Neural crest cell (in vitro differentiated cells): ENCODE measurements at places on chromosomes 1 and 21.

GRCh38 chr1:191671236-191671635 is 487.0 kb upstream of the RGS18 start:
- no peak for DNase-seq

DNA sequence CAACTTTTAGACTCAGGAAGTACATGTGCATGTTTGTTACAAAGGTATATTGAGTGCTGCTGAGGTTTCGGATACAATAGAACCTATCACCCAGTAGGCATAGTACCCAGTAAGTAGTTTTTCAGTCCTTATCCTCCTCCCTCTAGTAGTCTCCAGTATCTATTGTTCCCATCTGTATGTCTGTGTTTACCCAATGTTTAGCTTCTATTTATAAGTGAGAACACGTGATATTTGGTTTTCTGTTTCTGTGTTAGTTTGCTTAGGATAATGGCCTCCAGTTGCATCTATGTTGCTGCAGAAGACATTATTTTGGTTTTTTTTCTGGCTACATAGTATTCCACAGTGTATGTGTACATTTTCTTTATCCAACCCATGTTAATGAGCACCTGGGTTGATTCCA is 47.2 kb upstream of the TSNAX start:
- no peak for DNase-seq

GRCh38 chr1:221989741-221990140 is 247.9 kb upstream of the DUSP10 start:
- no peak for DNase-seq

GRCh38 chr1:55045430-55045829 is 6.1 kb downstream of the PCSK9 start:
- no peak for DNase-seq

DNA sequence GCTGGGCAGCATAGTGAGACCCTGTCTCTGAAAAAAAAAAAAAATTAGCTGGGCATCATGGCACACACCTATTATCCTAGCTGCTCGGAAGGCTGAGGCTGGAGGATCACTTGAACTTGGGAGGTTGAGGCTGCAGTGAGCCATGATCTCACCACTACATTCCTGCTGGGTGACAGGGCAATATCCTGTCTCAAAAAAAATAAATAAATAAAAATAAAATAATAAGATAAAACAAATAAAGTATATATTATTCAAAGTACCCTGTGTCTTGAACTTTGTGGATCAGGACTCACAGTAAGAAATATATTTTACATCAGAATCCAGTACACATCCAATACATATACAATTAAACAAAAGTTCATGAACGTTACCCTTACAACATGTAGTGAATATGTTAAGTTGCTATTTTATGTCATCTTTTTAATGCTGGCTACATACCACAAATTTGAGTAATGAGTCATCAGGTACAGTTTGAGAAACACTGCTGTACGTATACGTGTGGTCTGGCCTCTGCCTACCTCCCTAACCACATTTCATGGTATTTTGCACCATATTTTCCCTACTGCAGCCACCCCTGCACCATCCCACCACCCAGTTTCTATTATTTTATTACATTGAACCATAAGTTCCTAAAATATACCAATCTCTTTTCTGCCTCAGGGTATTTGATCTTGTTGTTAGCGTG is 4.4 kb downstream of the NME7 start:
- no peak for DNase-seq

- no peak for DNase-seq
Observed at GRCh38 chr1:30258876-30259275, 464.5 kb downstream of the MATN1 start.

DNA sequence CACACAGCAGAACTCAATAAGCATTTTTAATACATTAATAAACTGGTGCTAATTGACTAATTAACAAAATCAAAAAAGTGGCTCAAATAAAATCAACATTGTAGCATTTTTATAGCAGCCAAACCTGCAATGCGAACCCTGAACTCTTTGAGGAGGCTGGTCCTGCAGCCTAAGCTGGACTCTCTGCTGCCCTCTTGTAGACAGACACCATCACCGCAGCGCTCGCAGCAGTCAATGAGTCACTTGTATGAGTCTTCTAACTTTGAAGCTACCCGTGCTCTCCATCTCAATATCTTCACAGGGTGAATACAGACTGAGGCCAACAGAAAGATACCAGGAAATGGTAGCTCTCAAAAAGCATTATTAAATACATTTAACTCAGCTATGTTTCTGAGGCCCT is 9.7 kb upstream of the KRTAP7-1 start:
- peak; percentile 36 for DNase-seq

DNA sequence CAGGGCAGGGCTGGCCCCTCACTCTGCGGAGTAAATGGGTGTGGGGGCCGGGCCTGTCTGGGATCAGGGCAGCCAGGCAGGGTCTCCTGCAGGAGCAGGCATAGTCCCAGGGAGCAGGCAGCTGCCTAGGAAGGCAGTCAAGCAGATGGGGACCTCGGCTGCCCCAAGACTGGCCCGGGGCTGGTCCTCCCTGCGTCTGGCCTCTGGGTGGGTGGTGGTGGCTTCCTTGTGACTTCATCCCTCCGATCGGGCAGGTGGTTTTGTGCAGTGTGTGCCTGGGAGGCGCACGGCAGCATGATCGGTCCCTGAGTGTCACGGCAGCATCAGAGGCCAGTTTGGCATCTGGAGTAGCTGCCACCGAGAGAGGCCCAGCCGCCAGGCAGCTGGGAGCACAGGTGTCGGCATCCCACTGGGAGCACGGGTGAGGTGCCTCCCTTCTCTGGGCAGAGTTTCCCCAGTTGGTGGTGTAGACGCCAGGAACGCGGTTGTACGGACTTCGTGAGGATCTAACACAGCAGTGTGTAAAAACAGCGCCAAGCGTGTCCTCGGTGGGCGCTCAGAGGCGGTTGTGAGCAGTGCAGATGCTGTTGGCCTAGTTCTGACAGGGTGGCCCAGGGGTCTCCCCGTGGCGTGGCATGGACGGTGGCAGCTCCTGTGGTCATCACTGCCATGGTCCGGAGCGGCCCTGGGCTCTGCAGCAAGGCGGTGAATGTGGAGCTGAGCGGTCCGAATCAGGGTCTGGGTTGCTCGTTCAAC is 45.9 kb downstream of the PRKCZ start:
- DNase-seq = no peak

DNA sequence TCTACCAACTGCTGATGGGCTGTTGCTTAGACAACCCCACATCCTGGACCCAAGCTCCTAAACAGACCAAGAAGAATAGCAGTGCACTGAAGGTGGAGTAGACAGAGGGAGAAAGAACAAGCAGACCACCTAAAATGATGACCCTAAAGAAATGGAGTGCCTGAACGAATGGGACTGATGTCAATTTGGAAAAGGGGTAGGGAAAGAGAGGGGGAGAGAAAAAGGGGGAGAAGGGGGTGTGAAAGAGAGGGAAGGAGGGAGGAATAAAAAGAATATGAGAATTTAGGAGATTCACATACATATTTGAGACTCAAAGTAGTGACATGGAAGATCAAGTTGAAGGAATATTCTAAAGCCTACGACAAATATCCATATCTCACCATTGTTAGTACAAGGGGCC is 144.4 kb upstream of the DUSP10 start:
- DNase-seq = no peak

DNA sequence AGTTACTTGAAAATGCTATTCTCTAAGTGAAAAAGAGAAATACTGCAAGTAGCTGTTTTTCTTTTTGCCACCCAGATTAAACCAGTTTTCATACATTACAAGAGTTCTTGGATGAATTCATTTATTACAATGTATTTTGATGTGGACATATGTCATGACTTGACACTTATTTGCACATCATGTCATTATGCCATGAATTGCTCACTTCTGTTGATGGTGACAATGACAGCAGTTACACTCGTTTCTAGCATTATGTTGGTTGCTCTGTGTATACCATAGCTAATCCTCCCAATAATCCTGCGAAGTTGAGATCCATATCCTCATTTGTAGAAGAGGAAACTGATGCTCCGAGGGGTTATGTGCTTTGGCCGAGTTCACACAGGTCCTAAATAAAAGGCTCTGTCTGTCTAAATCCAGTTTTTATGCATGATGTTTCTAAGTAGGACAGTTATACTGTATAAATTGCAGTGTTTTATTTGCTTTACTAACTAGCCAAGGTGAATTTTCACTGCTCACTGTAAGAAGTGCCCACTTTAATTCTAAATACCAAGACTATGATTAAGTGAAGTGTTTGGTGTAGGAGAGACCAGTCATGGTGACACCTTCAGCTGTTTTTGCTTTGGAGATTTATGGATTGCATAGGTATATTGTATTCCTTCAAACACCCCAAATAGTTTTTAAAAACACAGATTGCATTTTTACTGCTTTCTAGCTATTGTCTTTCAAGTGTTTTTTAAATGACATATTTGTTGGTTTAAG is 56.7 kb downstream of the PRDM2 start:
- DNase-seq = no peak

DNA sequence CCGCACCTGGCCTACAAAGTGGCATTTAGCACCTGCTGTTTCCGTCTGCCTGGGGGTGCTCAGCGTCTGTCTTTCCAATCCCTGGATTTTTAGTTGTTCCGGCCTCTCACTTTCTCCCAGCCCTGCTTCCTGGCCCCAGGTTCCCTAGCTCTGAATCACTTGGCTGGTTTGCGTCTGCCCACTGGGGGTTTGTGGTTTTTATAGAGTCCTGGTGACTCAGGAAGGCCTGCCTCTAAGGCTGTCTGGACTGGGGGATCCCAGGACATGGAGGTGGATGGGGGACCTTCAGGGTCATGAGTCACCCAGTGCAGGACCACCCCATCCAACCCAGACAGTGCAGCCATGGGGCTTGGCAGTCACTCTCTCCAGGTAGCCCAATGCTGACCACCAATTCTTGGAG is 53.5 kb downstream of the MRPL37 start:
- no peak for DNase-seq

DNA sequence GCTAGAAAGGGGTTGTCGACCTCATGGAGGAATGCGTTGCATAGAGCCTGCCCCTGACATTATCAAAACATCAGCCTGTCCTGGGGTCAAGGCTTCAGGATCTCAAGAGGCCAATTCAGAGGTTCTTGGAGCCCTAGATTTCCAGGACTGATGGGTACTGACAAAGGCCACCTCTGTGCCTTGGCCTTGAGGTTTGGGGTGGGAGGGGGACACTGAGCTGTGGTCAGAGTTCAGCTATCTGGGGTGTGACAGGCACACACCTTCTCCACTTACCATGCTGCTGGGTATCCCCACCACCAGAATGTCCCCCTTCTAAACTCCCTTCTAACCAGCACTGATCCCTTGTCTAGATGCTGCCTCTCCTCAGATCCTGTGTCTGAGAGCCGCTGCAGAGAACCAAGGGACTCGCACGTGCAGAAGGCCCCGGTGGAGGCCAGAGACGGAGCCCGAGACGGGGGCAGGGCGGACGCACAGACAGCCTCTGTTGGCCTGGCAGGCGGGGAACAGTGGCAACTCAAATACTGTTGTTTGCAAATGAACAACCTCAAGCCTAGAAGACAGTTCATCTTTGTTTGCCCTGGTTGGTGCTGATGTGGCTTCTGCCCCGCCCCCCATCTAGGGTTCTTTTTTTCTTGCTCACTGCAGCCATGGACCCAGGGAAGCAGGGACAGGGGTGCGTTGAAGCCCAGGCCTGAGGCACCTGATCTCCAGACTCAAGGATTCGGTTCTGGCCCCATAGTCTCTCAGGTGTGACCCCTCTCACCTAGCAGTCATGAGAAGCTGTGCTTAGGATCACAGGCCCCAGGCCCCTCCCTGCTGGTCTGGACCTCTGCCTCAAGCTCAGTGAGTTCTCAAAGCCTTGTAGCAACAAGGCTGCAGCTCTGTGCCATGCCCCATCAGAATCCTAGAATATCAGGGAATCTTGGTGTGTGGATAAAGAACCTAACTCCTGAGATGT is 28.1 kb upstream of the CSF1 start:
- DNase-seq = peak; percentile 22

DNA sequence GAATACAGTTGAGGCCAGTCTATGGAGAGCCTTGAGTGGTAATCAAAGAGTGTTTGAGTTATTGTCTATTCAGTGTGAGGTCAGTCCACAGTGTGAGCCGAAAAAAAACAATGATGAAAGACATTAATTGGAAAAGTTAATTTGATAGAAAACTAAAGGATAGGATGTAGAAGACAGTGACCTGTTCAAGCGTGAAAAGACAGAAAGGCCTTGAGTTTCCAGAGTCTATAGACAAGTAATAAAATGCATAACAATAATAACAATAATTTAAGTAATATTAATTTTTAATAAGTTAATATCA is 90.4 kb downstream of the SLC30A10 start:
- no peak for DNase-seq

GRCh38 chr1:98179151-98179773 is 258.4 kb upstream of the DPYD start:
- DNase-seq = no peak

GRCh38 chr1:203544485-203544884 is 50.5 kb downstream of the OPTC start:
- DNase-seq = no peak

DNA sequence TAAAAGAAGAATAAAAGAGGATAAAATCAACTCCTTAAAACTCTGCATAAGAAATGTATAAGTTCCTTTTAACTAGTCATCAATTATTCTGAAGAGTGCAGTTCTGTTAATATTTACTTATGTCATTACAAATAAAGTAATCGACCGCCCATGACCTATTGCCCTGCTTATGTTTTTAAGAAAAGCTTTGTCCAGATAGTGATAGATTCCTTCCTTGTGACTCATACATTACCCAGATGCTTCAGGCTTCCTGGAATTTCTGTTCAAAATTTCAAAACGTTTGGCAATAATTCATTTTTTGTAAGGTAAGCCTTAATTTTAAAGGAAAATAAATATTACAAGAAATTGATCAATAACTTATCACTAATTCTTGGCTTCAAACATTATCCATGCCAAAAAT is 918.2 kb upstream of the ADGRL2 start:
- no peak for DNase-seq

DNA sequence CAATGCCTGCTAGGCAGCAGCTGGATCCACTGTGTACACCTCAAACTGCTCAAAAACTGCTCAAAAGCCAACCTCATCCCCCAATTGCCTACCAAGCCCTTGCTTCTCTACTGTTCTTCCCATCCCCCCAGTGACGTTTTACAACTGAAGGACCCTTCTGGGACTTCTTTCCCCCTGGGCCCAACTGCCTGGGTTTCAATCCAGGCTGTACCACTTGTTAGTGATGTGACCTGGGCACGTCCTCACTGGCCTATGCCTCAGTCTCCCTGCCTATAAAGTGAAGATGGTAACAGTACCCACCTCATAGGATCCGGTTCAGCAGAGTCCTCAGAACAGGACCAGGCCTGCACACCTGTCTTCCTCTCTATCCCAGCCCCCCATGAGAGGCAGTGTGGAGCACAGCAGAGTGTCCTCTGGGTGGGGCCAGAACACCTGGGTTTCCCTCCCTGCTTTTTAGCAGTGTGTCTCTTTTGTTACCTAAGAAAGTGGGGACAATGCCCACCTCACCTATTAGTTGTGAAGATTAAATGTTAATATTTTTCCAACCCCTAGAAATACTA is 1.9 kb upstream of the TEKT2 start:
- no peak for DNase-seq

DNA sequence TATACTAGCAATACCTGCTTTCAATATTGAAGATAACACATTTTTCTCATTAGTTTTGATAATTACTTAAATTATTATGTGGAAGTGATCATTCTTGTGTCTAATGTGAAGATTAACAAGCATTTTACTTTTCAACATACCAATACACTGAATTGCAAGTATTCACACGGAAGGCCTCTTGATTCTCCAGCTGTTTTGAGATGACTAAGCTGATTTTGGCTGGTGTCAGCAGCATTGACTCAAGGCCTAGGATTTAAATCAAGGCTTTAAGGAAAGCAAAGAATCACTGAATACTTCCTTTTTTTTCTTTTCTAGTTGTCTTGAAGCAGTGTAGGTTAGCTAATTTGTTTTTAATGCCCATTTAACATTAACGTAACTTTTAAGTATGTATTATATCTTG is 373.7 kb downstream of the SRGAP2C start:
- DNase-seq = no peak
